ENCODE measurements at places on chromosomes 12 and 14.

- no peak for DNase-seq
These were observed 36.8 kb downstream of the JDP2 start for GRCh38 chr14:75464626-75465025.

DNA sequence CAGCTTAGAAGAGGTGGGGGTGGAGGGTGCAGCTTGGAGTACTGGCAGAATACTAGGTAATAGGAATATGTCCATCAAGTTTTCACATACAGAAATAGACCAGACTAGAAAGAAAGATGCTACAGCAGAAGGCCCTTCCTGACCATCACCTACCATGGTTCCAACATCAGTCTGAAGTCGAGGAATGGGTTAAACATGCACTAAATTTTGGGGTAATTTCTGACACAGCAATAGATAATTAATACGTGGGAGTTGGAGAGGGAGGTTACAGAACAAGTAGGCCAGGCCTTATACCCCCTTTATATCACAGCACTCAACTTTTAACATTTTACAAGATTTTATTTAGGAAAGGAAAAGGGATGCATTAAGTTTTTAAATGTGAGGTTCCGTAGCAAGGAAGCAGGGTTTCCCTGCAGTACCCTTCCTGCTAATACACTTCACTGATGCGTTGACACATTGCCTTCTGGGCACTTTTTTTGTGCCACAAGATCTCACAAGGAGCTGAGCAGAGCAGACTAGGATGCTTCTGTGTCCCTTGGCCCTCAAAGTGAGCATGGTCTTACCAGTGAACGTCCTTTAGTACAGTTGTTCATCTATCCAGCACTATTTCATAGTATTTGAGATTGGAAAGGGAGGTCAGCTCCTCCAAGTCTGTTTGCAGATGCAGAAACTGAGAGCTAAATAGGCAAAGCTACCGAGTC, 50.8 kb downstream of the EID3 start:
- DNase-seq, result no peak

GRCh38 chr12:14129611-14130195, 148.3 kb upstream of the GRIN2B start:
- DNase-seq, result no peak

GRCh38 chr14:49134940-49135339, 451.2 kb downstream of the RPS29 start:
- no peak for DNase-seq

- DNase-seq, result peak; percentile 69
These were observed 1.4 kb downstream of the ATF1 start for GRCh38 chr12:50765095-50765911.
